Renal cortical epithelial cell (primary cell): ENCODE measurements at places on chromosomes 7 and 10.

GRCh38 chr7:66267249-66267648, 62.1 kb downstream of the TPST1 start:
- DNase-seq, result peak; percentile 99

DNA sequence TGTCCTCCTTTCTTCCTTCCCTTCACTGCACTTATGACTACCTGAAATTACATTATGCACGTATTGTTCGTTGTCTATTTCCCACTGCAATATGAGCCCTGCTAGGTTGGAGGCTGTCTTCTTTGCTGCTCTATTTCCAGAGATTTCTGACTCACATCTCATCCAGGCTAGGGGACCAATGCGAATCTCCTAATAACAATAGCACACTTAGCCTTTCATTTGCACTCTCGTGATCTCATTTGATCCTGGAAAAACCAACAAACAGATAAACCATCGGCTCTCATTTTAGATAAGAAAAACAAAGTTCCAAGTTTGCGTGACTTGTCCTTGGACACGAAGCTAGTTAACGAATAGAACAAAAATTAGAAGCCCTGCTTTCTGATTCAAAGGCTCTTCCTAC, 1.4 kb downstream of the ZNF438 start:
- no peak for DNase-seq

- DNase-seq, result no peak
Observed at GRCh38 chr7:50368366-50368765, 63.9 kb downstream of the IKZF1 start.

DNA sequence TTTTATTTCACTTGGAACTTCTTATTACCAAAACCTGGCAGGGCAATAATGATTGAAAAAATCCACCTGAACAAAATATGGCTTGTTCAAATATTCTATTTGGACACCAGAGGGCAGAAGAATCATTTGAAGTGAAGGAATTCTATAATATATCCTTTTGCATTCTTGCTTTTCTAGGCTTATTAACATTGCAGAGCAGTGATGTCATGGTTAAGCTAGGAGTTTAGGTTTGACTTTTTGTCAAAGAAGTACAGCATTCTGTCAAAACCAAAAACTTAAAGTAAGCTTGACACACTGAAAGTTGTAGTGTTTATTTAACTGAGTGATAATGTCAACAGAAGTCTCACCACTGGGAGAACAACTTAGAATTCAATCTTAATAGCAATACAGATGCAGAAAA, 156.0 kb downstream of the SEMA3D start:
- DNase-seq, result peak; percentile 55

DNA sequence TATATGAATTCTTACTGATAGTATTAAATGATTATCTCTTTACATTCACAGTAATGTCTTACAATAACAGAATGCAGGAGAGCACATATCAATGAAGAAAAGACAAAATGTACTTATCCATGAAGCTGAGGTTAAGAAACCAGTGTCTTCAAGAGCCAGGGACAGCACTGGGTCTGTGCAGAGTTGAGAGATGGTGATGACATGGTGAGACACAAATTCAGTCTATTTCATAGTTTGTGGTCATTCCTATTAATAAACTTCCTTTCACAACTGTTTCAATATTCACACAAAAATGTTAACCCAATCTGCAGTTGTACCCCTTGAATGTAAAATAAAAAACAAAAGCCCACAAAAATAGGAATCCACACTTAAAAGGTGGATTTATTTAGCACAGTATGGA, 5.3 kb upstream of the MAGI2 start:
- no peak for DNase-seq

- no peak for DNase-seq
Observed at GRCh38 chr7:3806516-3806915, 505.5 kb downstream of the SDK1 start.

DNA sequence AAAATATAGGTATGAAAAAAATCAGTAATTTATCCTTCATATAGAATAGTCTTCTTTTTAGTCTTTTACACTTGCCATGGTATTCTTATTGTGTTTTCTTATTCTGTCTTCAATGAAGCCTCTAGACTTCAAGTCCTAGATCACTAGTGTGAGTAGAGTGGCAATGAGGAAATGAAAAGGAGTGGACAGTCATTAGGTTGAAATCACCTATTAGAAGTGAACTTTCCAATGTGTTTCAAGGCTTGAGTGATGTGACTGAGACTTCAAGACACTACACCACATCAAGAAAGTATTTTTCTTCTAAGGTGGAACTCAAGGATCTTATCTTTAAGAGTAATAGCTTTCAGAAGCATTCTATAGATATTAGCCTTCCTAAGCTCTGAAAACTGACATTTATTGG, 357.8 kb upstream of the MBL2 start:
- no peak for DNase-seq

- no peak for DNase-seq
Observed at GRCh38 chr7:7992506-7992905, 23.9 kb downstream of the GLCCI1 start.

DNA sequence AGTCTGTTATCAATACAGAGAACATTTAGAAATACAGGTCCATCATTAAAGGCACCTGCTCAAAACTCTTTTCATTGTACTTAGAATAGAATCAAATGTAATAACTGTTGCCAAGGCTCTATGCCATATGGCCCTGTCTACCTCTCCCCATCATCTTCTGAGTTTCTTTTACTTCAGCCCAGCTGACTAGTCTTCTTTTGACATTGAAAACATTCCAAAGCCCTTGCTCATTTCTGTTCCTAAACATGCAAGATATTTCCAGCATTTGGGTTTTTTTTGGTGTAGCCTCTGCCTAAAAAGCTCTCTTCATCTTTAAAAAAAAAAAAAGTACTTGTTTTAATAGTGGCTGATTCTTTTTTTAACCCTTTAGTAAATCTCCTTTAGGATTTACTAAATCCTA, 165.5 kb upstream of the SMIM30 start:
- no peak for DNase-seq

- DNase-seq, result peak; percentile 90
Observed at GRCh38 chr7:30252885-30253795, 31.3 kb upstream of the ZNRF2 start.

DNA sequence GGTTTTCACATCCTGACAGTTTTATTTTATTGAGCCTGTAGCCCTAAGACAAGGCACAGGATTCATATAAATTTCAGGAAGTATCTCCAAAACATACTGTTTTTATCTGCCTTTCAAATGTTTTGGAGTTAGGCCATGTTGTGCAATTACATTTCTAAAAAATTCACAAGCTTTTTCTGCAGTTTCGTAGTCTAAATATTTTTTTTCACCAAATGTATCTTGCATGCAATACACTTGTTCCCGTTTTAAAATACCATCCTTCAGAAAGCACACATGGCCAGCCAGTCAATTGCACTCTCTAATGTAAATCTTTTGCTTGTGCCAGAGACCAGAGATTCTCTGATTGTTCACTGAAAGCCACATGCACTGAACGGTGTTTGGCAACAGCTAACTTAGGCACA, 161.5 kb upstream of the PRKCQ start:
- DNase-seq, result no peak

DNA sequence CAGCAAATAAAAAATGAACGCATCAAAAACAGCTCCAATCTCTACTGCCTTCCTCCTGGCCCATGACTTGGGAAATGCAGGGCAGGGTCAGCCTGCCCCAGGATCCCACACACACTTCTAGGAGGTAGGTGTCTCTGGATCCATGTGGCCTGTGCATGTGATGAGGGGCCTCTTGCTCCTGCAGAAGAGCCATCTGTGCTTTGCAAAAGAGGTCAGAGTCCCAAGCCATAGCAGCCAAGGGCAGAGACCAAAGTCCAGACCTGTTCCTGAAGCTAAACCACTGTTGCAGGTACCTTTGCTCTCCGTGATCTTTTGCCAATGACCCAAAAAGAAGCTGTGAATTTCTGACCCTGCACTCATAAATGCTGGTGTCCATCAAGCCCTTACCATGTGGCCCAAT, 57.1 kb downstream of the KCNMA1 start:
- no peak for DNase-seq

- DNase-seq, result no peak
Observed at GRCh38 chr10:97631098-97631497, 2.2 kb downstream of the MORN4 start.

GRCh38 chr7:55515569-55516279, 56.6 kb downstream of the VOPP1 start:
- DNase-seq, result no peak

DNA sequence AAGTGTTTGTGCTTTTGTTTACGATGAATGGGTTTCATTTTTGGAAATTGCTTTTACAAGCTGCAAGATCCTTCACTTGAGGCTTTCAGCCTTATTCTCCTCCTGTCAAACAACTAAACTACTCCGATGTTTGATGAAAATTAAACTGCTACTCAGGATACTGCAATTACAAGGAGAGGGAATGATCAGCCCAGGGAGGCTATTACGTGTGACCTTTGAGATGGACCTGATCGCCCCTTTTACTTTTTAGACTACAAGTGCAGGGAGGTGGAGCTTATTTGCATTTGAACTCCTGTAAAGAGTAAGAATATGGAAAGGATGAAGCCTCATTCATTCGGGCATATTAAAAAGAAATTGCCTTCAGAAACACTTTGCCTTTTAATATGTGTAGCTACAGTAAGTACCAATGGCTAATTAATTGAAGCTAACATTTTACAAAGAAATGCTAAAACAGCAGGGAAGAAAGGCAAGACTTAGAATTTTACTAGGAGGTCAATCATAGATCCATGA, 219.1 kb downstream of the PHTF2 start:
- DNase-seq, result no peak

DNA sequence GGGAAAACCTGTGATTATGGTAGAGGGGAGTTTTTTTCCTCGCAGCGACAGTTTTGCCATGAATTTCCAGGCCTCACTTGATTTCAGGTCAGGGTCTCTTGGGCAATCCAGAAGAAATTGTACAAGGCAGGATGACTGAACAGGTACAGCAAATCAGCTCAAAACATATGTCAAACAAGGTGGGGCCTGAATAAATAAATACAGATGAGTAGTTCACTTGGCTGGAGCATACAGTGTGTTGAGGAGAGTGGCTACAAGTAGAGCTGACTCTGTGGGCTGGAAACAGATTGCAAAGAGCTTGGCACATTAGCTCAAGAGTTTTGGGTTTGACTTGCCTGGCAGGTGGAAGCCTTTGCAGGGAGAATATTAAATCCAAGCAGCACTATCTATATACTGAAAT, 15.0 kb downstream of the GIMAP8 start:
- DNase-seq, result no peak

- DNase-seq, result peak; percentile 2
Observed at GRCh38 chr10:97138174-97138573, 47.6 kb downstream of the SLIT1 start.

- peak; percentile 93 for DNase-seq
Observed at GRCh38 chr7:44633254-44634186, 27.1 kb downstream of the OGDH start.
